ENCODE measurements at places on chromosomes 2 and 18.

- no peak for DNase-seq
Observed at GRCh38 chr18:39007031-39007902, 1441.7 kb upstream of the CELF4 start.

- DNase-seq = no peak
Observed at GRCh38 chr2:199806179-199806578, 44.8 kb downstream of the FTCDNL1 start.

DNA sequence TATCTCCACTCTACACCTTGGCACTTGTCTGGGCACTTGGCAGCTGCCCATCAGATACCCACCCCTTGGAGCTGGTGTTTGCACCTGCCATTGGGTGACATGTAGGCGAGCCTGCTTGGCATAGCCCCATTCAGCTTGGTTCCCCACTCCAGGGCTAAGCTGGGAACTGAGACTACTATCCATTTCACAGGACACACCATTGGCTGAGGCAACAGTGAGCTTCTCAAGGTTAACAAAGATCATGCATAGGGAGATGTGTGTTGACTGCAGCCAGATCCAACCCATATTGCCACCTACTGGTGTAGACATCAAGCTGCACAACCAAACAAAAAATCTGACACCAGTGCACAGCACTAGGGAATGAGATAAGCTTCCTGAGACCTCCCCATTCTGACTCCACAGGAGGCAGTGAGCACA lies 1389.8 kb upstream of the TMEFF2 start:
- DNase-seq = no peak

DNA sequence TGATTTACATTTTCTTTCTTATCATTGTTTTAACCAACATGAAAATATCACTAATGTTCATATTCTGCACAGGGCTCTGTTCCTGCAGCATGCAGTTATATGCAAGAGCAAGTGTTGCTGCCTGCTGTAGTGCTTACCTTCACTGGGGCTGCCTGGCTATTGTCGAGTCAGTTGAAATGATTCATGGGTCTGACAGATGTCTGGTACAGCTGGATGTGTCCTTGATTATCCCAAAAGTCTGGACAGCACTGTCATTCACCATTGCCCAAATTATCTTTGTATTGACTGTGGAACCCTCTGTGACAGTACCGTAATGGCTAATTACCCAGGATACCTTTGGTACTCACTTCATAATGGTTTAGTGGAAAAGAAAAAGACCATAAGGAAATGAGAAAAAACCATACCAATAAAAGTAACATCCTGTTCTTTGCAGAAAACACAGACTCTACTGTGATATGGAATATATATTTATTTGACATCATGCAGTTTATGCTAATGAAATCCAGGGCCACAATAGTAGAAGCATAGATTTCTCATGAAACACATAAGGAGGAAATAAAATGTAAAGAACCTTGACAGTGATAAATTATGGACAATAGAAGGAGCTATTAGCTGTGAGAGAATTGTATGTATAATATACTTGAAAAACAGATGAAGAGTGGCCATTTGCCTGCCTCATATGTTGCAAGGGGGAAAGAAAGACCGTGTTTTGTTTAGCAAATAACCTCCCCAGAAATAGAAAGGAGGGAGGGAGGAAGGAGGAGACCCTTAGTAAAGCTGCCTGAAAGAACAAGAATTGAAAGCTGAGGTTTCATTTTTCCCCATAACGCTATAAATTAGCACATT lies 249.8 kb upstream of the ATP5MC3 start:
- no peak for DNase-seq

GRCh38 chr2:85584354-85584856 lies at the start of gene VAMP5:
Gene VAMP5 (plus strand): TSS chr2:85584431. CDS start chr2:85584491, 60 bp downstream.
- DNase-seq = peak; percentile 18

GRCh38 chr2:241597561-241597960 lies 39.0 kb downstream of the BOK start:
- DNase-seq = no peak

DNA sequence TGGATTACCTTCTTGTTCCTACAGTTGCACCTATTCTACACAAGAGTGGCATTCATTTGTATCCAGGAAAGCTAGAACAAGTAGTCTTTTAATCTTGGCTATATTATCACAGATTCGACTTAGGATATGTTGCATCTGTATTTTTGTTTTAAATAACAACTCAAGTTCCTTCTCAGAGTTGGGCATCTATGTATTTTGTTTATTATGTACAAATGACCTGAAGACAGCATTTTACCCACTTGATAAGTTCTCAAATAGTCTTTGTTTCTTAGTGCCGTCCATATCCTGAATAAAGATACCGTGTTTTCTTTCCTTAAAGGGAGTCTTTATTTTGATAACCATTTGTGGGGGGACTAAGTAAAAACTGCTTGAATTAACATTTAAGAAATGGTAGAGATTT lies 2.9 kb downstream of the ITPRID2 start:
- no peak for DNase-seq

DNA sequence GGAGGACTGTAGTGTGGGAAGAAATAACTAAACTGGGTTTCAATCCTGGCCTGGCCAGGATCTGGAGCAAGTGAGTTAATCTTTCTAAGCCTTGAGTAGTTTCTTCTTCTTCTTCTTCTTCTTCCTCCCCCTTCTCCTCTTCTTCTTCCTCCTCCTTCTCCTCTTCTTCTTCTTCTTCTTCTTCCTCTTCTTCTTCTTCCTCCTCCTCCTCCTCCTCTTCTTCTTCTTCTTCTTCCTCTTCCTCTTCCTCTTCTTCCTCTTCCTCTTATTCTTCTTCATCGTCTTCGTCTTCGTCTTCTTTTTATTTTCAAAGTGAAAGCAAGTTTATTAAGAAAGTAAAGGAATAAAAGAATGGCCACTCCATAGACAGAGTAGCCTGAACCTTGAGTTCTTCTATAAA lies 6.5 kb upstream of the IL1RN start:
- no peak for DNase-seq

- DNase-seq = no peak
Observed at GRCh38 chr2:191929288-191929687, 82.4 kb upstream of the CAVIN2 start.

DNA sequence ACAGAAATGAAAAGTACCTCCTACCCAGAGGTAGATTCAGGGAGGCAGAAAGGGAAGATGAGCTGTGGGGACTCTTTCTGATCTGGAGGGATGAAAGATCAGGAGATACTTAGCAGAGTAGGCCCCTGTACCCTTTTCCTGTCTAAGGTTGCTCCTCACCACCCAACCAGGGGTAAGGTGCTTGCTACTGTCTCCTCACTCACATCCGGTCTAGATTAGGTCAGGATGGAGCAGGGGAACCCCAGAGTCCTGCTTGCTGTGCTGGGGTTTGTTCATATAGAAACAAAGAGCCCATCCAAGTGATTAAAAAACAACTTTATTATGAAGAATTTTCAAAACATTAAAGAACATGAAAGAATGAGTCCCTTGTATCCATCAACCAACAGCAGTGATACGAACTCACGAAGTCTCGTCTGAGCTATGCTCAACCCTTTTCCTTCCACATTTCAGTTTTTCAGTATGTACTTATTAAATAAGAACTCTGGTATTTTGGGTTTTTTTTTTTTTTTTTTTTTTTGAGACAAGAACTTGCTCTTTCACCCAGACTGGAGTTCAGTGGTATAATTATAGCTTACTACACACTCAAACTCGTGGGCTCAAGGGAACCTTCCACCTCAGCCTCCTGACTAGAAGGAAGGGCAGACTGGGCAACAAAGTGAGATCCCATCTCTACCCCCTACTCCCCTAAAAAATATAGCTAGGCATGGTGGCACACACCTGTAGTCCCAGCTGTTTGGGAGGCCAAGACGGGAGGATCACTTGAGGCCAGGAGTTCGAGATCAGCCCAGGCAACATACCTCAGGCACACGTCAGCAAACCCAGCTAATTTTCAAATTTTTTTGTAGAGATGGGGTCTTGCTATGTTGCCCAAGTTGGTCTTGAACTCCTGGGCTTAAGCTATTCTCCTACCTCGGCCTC lies 28.5 kb upstream of the MCFD2 start:
- peak; percentile 47 for DNase-seq

- DNase-seq = no peak
Observed at GRCh38 chr18:63895190-63895589, 7.7 kb downstream of the SERPINB2 start.

- no peak for DNase-seq
Observed at GRCh38 chr2:226905718-226906117, 69.9 kb downstream of the RHBDD1 start.

GRCh38 chr2:70948337-70949003 lies 12.8 kb downstream of the ATP6V1B1 start:
- peak; percentile 83 for DNase-seq

GRCh38 chr2:31109633-31110192 lies 28.5 kb downstream of the GALNT14 start:
- DNase-seq = no peak

GRCh38 chr18:38616306-38616705 lies 1050.7 kb upstream of the CELF4 start:
- no peak for DNase-seq

GRCh38 chr18:78675231-78675630 lies 304.4 kb upstream of the SALL3 start:
- DNase-seq = no peak

GRCh38 chr18:42131066-42131929 lies 176.3 kb downstream of the PIK3C3 start:
- DNase-seq = no peak

DNA sequence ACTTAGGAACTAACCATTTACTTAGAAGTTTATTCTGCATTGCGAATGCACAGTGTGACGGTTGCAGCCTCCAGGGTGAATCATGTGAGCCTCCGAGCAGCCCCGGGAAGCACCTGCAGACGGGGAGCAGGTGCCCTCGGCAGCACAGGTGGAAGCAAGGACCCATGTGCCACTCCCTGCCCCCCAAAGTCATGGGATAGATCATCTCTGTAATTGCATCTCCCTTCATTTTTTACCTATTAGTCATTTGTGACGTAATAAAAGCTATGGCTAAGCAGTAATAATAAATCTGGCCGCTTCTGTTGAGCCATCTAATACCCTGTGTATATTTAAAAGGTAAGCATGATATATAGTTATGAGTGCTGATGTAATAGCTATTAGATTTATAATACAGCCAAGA lies 97.2 kb downstream of the PTGR3 start:
- no peak for DNase-seq

DNA sequence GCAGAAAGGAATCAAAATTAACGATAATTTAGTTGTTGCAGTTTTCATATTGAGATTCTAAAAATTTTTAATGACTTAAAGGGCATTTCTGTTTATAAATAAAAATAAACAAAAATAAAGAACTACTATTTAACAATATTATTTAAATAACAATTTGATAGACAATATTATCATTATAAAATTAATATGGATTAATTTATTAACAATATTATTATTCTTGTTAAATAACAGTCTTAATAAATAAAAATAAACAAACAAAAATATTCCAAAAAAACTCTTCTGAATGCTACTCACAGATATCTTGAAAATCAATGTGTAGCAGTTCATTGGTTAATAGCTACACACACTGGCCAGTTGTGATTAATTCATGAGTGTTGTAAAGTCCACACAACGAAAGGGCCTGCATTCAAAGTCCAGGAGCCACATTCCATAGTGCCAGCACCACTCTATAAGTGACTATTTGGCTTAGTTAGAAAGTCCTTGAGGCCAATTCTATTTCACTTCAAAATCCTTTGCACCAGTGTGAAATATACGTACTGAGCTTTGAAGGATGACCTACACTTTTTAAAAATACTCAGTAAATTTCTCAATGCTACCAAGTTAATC lies 117.1 kb downstream of the ZNF521 start:
- DNase-seq = no peak

DNA sequence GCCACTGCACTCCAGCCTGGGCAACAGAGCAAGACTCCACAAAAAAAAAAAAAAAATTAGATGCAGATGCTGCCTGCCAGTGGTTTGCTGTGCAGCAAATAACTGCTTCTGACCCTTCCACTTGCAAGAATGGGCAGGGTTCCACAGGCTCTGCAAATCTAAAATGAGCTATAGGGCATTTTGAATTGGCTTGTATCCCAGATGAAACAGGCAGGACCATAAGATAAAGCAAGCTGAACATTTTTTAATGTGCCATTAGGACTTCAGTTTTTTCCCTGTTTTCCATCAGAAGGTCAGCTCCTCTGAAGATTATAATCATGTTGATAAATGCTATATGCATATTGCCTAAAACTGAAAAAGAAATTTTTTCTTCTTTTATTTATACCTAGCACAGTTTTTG lies 15.7 kb upstream of the FZD7 start:
- no peak for DNase-seq

DNA sequence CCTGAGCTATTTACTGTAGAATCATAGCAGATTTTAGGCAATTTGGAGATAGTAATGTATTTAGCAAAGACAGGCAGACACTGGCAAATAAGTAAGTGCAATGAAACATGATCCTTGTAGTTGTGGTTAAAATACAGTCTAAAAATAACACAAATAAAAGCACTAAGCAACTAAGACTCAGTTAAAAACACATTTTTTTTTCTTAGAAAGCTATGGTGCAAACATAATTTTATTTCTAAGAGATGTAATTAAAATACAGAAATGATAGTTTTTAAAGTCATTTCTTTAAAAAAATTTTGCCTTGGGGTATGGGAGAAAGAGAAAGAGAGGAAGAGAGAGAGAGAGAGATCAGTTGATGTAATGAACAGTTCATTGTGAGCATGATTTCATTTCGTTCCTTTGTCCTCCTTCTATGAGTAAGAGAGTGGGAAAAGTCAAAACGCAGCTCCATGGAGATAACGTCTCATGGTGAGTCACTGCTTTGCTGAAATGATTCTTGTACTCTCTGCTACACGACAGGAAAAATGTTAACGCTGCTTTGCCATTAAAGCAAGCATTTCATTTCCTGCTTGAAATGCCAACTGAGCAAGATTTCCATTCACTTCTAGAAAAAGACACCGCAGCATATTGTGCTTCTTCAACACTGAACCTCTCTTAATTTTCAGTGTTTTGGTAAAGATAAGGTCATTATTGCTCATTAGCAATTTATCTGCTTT lies 61.3 kb upstream of the PGAP1 start:
- DNase-seq = peak; percentile 30
